ENCODE measurements at places on chromosomes 4 and X. TPM values are rescaled to one million over a fixed set of nuclear protein-coding genes. Genes with fewer than 3 reads are reported as not detected.

DNA sequence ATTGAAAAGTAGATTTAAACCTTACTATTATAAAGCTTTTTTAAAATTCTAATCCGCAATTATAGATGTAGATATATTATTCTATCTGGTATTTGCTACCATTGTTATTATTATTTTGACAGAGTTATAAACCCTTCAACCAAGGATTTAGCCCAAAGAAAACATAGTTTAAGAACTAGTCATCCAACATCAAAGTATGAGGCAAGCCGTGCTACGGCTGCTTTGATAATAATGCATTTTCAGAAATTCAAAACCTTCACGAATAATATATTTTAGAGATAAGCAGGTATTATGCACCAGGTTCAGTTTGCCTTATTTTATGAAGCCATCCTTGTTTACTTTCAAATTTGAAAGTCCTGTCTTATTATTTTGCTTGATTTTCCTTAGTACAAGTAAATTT is 1501.7 kb downstream of the RAPGEF2 start:
- no peak for DNase-seq
- H3K27ac ChIP-seq, result no peak overlapping the region
- no peak overlapping the region for H3K4me3 ChIP-seq
- no peaks in the 10 kb centered on the region for H3K36me3 ChIP-seq

DNA sequence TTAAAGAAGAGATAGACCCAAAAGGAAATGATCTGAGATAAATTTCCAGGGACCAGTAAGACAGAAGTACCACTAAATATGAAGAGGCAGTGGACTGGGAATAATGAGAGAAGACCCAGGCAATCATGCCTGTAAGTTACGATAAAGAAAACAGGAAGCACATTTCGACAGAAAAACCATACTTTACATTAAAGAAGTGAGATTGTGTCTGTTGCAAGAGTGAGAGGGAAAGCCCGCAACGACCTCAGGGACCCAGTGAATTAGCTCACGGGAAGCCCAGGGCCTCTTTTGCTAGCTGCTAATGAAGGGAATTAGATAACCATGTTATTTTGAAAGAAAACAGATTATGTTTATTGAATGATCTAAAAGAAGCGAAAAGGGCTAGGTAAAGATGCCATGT is 28.9 kb upstream of the ACSL1 start:
- H3K27ac ChIP-seq, result no peak overlapping the region
- DNase-seq, result no peak
- no peaks in the 10 kb centered on the region for H3K27me3 ChIP-seq
- peaks cover 22% of the 10 kb centered on the region for H3K4me1 ChIP-seq

- H3K27me3 ChIP-seq, result no peaks in the 10 kb centered on the region
- H3K4me1 ChIP-seq, result peaks cover 12% of the 10 kb centered on the region
- H3K36me3 ChIP-seq, result peaks cover 58% of the 10 kb centered on the region
- DNase-seq, result no peak
- H3K4me3 ChIP-seq, result no peak overlapping the region
- no peak overlapping the region for H3K27ac ChIP-seq
These were observed 41.9 kb upstream of the TADA2B start for GRCh38 chr4:7001271-7001670.

DNA sequence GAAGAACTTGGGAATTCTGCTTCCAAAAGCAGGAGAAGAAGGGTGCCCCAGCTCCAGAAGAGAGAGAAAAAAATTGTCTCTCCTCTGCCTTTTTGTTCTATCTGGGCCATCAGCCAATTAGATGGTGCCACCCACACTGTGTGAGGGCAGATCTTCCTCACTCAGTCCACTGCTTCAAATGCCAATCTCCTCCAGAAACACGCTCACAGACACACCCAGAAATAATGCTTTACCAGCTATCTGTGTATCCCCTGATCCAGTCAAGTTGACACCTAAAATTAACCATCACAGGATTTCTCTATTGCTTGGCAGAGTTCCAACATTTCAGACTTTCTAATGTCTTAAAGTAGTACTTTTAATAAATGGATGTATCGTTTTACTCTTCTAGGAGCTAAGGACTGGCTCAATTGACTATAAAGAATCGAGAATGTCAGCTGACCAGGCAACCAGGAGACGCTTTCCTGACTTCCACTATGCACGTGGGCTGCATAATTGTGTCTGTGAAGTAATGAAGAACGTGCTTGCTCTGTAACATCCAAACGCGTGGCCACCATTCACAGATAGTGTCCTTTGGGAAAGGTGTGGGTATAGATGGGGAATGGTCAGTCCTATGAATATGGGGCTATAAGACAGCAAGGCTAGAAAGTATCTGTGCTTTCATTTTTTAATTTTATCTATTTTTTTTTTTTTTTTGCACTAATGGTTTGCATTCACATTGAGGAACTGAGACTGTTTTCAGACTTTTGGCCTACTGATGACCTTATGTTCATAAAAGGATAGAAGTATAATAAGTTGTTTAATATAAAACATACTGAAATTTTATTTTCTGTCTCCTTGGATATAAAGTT is 9.9 kb upstream of the SMIM20 start:
- peaks cover 11% of the 10 kb centered on the region for H3K4me1 ChIP-seq
- H3K4me3 ChIP-seq, result no peak overlapping the region
- peaks cover 3% of the 10 kb centered on the region for H3K27me3 ChIP-seq
- no peak for DNase-seq

- H3K4me1 ChIP-seq, result no peaks in the 10 kb centered on the region
- H3K27ac ChIP-seq, result no peak overlapping the region
- H3K36me3 ChIP-seq, result no peaks in the 10 kb centered on the region
- no peak for DNase-seq
- H3K27me3 ChIP-seq, result no peaks in the 10 kb centered on the region
These were observed 218.9 kb downstream of the ASMT start for GRCh38 chrX:1833656-1834360.

GRCh38 chrX:19372170-19372546 is 28.4 kb downstream of the PDHA1 start:
- no peak overlapping the region for H3K27ac ChIP-seq
- DNase-seq, result peak; percentile 41
- peaks cover 5% of the 10 kb centered on the region for H3K4me1 ChIP-seq
- peaks cover under 1% of the 10 kb centered on the region for H3K36me3 ChIP-seq

- H3K4me3 ChIP-seq, result no peak overlapping the region
- H3K36me3 ChIP-seq, result no peaks in the 10 kb centered on the region
- H3K4me1 ChIP-seq, result no peaks in the 10 kb centered on the region
These were observed 197.5 kb downstream of the AFAP1 start for GRCh38 chr4:7741946-7742806.

DNA sequence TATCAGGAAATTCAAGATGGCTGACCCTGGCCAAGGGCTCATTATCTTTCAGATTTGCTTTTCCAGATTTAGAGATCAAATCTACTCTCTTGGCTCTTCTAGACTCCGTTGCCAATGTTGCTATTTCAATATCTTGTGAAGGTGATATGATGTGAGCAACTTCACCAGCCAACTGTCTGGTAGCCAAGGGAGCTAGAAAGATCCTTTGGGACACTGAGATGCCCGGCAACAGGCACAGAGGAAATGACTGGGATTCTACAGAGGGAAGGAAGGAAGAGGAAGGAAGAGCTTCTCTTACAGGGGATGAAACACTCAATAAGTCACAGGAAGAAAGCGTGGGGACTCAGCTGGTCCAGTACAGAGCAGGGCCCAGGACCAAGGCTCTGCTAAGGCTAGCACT is 121.9 kb upstream of the GPC4 start:
- no peaks in the 10 kb centered on the region for H3K36me3 ChIP-seq
- no peak overlapping the region for H3K4me3 ChIP-seq
- no peaks in the 10 kb centered on the region for H3K27me3 ChIP-seq
- no peaks in the 10 kb centered on the region for H3K4me1 ChIP-seq
- DNase-seq, result no peak

- DNase-seq, result no peak
- H3K27me3 ChIP-seq, result no peaks in the 10 kb centered on the region
- no peak overlapping the region for H3K4me3 ChIP-seq
- no peaks in the 10 kb centered on the region for H3K4me1 ChIP-seq
- H3K27ac ChIP-seq, result no peak overlapping the region
- H3K36me3 ChIP-seq, result no peaks in the 10 kb centered on the region
These were observed 188.7 kb upstream of the TLL1 start for GRCh38 chr4:165684177-165684805.

- H3K36me3 ChIP-seq, result peaks cover 3% of the 10 kb centered on the region
- no peaks in the 10 kb centered on the region for H3K27me3 ChIP-seq
- DNase-seq, result no peak
- H3K4me3 ChIP-seq, result no peak overlapping the region
These were observed 92.0 kb downstream of the PDGFRA start for GRCh38 chr4:54320826-54321685.

DNA sequence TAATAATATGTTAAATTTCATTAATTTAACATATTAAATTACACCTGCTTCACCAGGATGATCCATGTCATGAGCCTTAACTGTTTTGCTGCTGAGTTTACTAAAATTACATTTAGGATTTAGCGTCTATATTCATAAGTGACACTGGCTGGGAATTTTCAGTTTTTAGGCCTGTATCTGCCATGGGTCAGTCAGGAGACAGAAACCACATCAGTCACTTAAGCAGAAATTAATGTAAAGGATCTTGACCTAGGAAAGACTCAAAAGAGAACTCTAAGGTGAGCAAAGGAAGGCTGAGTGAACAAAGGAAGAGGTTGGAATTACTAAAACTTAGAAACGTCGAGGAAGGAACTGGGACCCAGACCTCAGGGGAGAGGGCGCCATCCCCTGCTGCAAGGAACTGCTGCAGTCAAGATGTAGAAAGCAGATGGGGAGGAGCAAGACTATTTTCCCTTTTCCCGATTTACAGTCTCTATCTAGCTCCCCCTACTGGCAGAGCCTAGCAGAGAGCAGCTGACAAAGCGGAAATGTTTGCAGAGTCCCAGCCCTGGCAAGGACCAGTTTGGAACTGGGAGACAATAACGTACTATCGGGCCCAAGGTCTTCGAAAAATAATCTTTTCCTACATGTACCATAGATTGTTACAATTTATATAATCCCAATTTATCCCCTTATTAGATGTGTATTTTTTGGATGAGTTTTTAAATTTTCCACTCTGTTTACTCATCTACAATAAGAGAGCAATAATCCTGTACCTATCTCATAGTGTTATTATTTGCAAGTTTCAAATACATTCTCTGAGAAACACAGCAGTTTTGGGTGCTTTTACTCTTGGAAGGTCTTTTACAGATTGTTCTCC is 22.6 kb upstream of the RBBP7 start:
- no peak overlapping the region for H3K4me3 ChIP-seq
- no peaks in the 10 kb centered on the region for H3K36me3 ChIP-seq
- peaks cover 12% of the 10 kb centered on the region for H3K4me1 ChIP-seq
- H3K27ac ChIP-seq, result no peak overlapping the region
- peak; percentile 28 for DNase-seq
- H3K27me3 ChIP-seq, result peaks cover 8% of the 10 kb centered on the region

GRCh38 chr4:67452100-67452845 is 93.0 kb downstream of the CENPC start:
- H3K27ac ChIP-seq, result no peak overlapping the region
- no peaks in the 10 kb centered on the region for H3K27me3 ChIP-seq
- H3K36me3 ChIP-seq, result peaks cover 55% of the 10 kb centered on the region

GRCh38 chr4:69484011-69484410 is 11.7 kb downstream of the UGT2B4 start:
- H3K36me3 ChIP-seq, result no peaks in the 10 kb centered on the region
- no peak overlapping the region for H3K4me3 ChIP-seq
- H3K27ac ChIP-seq, result no peak overlapping the region
- DNase-seq, result no peak

- no peaks in the 10 kb centered on the region for H3K36me3 ChIP-seq
- no peaks in the 10 kb centered on the region for H3K4me1 ChIP-seq
- H3K4me3 ChIP-seq, result no peak overlapping the region
- H3K27me3 ChIP-seq, result peaks cover 8% of the 10 kb centered on the region
- no peak overlapping the region for H3K27ac ChIP-seq
These were observed 58.3 kb downstream of the INTS12 start for GRCh38 chr4:105650190-105650589.

GRCh38 chrX:38458071-38458470 is 103.3 kb upstream of the TSPAN7 start:
- H3K4me3 ChIP-seq, result no peak overlapping the region
- H3K27ac ChIP-seq, result no peak overlapping the region
- no peaks in the 10 kb centered on the region for H3K27me3 ChIP-seq

GRCh38 chr4:41882625-41883347 is 52.4 kb upstream of the TMEM33 start:
- no peak overlapping the region for H3K27ac ChIP-seq
- peaks cover 68% of the 10 kb centered on the region for H3K27me3 ChIP-seq
- no peak for DNase-seq
- H3K36me3 ChIP-seq, result no peaks in the 10 kb centered on the region
- H3K4me3 ChIP-seq, result no peak overlapping the region
- H3K4me1 ChIP-seq, result peaks cover 11% of the 10 kb centered on the region

GRCh38 chr4:174554231-174554728 is 32.0 kb upstream of the HPGD start:
- no peaks in the 10 kb centered on the region for H3K27me3 ChIP-seq
- H3K27ac ChIP-seq, result no peak overlapping the region
- no peaks in the 10 kb centered on the region for H3K36me3 ChIP-seq
- no peak for DNase-seq
- H3K4me1 ChIP-seq, result no peaks in the 10 kb centered on the region

DNA sequence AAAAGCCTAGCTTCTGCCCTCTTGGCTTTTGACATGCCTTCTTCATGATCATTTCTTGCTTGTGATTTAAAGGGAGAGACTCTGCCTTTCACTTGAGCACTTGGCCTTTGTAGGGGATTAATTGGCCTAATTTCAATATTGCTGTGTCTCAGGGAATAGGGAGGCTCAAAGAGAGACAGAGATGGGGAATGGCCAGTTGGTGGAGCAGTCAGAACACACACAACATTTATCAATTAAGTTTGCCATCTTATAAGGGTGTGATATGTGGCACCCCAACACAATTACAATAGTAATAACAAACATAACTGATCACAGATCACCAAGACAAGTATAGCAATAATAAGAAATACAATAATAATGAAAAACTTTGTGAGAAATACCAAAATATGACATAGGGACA is 122.5 kb upstream of the VCX start:
- H3K36me3 ChIP-seq, result no peaks in the 10 kb centered on the region
- H3K27ac ChIP-seq, result no peak overlapping the region
- no peaks in the 10 kb centered on the region for H3K27me3 ChIP-seq
- H3K4me1 ChIP-seq, result no peaks in the 10 kb centered on the region

The NXT2 gene
- 11.2 TPM for total RNA-seq

The WAS gene
- 117 TPM for total RNA-seq

The SLC34A2 gene
- not detected for total RNA-seq

The SSX1 gene
- not detected for total RNA-seq

The NXF2 gene
- total RNA-seq, result not detected

The SATL1 gene
- not detected for total RNA-seq

The UGT2B11 gene
- not detected for total RNA-seq

The GK gene
- total RNA-seq, result 103 TPM

The ADH6 gene
- total RNA-seq, result not detected
